ENCODE measurements at places on chromosomes 7 and 10.

GRCh38 chr7:31122649-31123058 lies 70.5 kb downstream of the ADCYAP1R1 start:
- peak; percentile 94 for DNase-seq

GRCh38 chr7:69796416-69796815 lies 198.1 kb downstream of the AUTS2 start:
- DNase-seq: peak; percentile 45

GRCh38 chr10:114042895-114043531 lies 653 bp upstream of the ADRB1 start:
- peak; percentile 61 for DNase-seq

GRCh38 chr7:132732321-132732865 lies 156.1 kb upstream of the PLXNA4 start:
- DNase-seq: no peak

DNA sequence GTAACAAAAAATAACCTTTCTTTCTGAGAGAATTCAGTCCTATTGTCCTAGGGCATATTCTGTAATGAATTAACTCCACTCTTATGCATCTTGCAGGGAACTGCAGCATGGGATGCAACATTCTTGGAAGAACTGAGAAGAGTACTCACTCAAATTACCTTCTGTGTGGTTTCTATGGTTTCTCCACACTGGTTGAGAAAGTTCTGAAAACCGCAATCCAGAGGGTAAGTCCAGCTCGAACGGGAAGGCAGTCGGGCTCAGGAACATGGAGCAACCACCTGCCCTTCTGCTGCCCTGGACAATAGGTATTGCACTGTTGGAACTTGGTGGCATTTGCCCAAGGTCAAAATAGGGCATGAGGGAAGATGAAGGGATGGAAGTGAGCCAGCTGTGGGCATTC lies 59.6 kb upstream of the CDK13 start:
- no peak for DNase-seq

All from astrocyte of the hippocampus (primary cell).